CD4-positive, alpha-beta memory T cell (primary cell): ENCODE measurements at places on chromosomes 7 and 10.
A peak's percentile ranks its signal among the peaks of the same experiment; 100 is the strongest.

GRCh38 chr7:407721-408539 is 111.7 kb downstream of the PDGFA start:
- DNase-seq: no peak

DNA sequence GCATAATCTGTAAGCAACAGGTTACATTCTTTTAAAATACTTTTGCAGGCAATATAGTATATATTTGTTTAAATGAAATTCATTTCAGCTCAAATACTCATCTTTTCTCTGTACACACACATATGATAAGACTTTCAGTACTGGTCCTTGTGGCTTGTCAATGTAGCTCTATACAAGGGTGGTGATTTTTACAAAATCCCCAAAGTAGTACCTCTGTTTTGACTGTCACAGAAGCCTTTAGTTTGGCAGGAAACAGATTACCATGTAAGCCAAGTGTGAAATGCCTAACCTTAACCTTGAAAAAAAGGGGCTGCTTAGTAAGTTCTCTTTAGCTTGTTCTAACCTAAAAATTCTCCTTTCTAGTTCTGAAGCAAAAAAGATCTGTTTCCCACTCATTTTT is 87.9 kb downstream of the KCND2 start:
- DNase-seq: no peak

GRCh38 chr10:69449841-69450240 is 1.4 kb upstream of the TSPAN15 start:
- peak; percentile 56 for DNase-seq

GRCh38 chr10:49585387-49585786 is 24.7 kb upstream of the SLC18A3 start:
- no peak for DNase-seq

- DNase-seq: no peak
Measured at GRCh38 chr7:110718503-110719205, 372.3 kb upstream of the LRRN3 start.

GRCh38 chr10:118471863-118472262 is 123.6 kb downstream of the PRLHR start:
- DNase-seq: no peak

- DNase-seq: no peak
Measured at GRCh38 chr10:122112021-122112616, 123.2 kb downstream of the TACC2 start.
